ENCODE measurements at places on chromosomes 5 and 9.
A peak's percentile ranks its signal among the peaks of the same experiment; 100 is the strongest.

DNA sequence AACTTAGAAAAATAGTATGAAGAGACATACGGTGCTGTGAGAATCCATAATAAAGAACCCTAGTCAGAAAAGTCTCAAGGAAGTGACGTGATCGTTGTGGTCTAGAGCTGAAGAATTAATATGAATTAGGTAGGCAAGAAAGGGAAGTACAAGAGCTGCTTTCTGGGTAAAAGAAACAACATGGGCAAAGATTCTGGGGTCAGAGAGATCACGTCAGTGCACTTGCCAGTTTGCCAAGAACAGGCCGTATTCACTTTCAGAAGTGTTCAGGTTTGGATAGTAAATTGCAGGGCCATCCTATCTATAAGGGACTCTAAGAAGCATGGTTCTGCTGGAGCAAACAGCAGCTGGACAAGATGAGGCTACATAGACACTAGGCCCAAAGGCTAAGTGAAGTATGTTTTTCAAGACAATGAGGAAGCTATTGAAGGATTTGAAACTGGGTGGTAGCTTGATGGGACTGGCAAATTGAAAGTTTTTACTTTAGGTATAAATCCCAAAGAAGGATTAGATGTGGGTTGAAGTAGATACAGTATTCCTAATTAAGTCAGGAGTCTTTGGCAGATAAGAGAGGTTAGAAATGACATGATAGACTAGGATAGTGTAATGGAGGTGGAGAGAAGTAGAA, 4.8 kb upstream of the CHD1 start:
- DNase-seq: no peak

GRCh38 chr5:158451203-158451992, 592.5 kb upstream of the CLINT1 start:
- DNase-seq: no peak

DNA sequence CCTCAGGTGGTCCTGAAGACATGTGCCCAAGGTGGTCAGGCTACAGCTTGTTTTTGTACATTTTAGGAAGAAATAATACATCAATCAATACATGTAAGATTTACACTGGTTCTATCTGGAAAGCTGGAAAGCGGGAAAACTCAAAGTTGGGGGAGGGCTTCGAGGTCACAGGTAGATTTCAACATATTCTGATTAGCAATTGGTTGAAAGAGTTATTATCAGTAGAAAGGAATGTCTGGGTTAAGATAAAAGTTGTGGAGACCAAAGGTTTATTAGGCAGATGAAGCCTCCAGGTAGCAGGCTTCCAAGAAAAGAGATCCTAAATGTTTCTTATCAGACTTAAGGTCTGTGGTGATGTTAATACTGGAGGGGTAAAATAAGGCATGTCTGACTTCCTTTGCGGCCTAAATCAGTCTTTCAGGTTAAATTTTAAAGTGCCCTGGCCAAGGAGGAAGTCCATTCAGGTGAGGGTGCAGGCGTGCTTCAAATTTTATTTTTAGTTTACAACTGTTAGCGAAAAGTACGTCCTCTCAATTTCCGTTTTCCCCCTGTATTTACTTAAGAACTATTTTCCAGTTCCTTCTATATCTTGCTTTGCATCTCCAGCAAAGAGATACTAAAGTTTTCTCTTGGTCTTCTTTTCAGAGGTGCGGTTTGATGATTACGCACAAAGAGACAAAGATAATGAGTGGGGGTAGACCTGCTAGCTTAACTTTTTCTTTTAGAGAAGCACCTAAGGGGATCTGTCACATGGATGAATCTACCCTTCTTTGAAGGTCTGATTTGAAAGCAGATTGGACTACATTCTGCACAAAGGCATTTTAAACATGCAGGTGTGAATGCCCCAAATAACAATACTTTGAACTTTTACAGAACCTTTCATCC, 578.6 kb downstream of the RAB3C start:
- DNase-seq: no peak

DNA sequence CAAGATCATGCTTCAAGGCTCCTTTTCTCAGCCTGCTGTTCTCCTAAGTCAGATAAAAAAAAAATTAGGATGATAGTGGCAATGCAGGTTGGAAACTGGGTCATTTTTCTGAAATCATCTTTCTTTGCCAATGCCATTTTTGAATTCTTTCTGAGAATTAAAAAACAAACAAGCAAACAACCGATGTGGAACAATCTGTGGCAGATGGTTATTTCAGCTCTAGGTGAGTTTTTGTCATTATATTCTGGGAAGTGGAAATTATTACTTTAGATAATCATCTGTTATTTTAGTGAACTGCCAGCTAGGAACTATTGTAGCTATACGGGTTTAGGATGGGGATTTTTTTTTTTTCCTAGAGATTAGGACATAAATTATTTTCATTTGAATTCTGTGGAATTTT, 129.7 kb downstream of the NTRK2 start:
- no peak for DNase-seq

- no peak for DNase-seq
These were observed 61.0 kb downstream of the NREP start for GRCh38 chr5:111695991-111696390.

DNA sequence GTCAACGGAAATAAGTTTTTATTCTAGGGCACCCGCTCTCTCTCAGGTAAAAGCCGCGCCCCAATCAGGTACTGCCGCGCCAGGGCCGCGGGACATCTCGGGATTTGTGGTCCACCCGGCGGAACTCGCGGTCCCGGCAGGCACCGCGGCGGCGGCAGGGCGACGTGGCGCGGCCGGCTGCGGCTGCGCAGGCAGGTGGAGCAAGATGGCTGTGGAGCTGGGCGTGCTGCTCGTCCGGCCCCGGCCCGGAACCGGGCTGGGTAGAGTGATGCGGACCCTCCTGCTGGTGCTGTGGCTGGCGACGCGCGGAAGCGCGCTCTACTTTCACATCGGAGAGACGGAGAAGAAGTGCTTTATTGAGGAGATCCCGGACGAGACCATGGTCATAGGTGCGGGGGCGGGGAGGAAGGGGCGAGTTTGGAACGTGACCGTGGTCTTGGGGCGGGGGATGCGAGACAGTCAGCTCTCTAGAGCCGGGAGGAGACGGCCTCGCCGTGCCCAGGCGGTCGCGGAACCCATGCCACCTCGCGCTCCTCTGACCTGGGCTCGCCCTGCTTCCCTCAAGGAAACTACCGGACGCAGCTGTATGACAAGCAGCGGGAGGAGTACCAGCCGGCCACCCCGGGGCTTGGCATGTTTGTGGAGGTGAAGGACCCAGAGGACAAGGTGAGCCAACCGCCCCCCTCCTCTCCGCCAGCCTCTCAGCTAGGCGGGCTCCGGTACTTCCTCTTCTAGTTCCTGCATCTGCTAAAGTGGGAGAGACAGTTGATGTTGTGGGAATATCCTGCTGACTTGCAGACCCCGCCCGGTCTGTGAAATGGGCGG, at the start of gene TMED9:
Gene TMED9, plus strand, starts transcription at position 194 of the 825 bp plus-strand sequence. Its CDS starts 12 bp downstream, at position 206.
- DNase-seq: peak; percentile 81

DNA sequence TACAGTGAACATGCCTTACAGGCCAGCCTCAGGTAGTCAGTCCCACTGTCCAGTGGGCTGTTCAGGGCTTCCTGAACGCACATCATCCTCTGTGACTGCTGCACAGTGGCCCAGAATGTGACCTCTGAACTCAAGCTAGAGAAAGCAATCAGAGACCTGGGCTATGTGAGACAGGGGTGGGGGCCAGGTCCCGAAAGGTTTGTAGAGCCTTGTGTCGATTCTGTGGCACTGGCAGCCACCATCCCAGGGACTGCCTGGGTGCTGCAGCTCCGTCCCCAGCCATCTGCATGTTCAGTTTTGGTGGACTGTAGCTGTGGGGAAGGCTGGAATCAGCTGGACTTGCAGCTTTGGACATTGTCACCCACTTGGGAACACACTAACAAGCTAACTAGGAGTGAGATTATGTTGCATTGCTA, 47.7 kb downstream of the MVB12B start:
- no peak for DNase-seq

DNA sequence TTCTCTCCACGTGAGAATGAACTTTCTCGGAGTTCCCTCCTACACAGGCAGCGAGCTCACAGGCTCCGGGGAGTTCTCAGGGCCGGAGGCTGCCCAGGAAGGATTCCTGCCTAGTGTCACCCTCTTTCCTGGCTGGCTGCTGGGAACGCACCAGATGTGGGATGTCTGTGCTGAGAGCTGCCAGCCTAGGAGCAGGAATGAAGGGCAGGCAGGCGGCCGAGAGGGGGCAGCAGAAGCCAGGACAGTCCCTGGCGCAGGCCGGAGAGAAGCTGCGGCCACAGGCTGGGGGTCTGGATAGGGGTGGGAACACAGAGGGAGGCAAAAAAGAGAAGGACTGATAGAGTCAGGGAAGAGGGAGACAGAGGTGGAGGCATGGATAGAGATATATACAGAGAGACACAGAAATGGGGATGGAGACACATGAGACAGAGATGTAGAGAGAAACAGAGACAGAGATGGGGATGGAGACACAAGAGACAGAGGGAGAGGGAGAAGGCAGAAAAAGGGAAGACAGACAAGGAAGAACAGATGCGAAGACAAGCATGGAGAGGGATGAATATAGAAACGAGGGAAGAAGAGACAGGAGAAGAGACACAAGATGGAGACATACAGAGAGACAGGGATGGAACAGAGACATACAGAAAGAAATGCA, 25.3 kb upstream of the ENHO start:
- DNase-seq: peak; percentile 57

DNA sequence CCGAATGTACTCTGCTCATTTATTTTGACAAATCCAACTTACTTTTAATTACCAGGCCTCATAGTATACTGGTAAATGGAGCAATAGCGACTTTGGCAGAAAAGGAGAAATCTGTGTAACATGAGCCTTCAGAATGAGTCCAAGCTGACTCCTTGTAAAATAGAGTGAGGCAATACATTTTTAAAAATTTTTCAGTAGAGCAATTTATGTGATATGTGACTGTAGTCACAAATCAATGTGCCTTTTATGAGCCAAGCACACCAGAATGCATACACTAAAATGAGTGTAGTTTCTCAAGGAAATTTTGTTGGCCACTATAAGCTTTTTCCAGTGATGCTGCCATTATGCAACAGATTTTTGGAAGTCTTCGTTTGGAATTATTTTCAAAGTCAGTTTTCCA, 73.8 kb downstream of the SNCAIP start:
- no peak for DNase-seq

DNA sequence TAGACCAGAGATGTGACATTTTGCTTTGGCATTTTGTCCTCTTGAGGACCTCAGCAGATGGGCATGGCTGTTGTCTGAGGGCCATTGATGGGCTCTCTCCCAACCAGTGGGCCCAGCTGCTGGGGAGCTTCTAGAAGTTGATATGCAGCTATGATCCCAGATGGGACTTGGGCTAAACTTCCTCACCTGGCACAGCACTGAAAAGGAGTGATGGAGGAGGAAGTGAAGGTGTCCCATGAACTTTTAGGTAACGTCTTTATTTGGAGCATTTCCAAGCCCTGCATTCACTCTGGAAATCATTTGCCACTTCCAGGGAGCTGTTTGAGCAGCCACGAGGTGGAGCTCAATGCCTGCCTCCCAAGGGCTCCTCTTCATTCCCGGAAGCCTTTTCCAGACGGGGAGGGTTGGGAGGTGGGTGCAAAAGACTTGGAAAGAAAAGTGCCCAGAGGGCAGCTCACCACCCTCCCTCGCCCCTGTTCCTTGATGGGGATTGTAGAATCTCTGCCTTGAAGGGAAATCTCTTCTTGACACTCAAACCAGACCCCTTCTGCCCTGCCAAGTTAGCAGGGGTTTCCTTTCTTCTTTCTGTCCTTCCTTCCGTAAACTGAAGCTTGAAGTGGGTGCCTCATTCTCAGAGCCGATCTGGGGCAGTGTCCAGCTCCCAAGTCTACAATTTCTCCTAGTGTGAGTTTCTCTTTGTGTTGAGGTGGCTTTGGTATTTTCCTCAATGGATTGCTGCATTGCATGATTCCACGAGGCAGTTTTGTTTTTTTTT, 18.1 kb upstream of the NEUROG1 start:
- peak; percentile 58 for DNase-seq

- no peak for DNase-seq
These were observed 13.9 kb downstream of the NINJ1 start for GRCh38 chr9:93119953-93120845.
